ENCODE measurements at places on chromosomes 6 and 20.

DNA sequence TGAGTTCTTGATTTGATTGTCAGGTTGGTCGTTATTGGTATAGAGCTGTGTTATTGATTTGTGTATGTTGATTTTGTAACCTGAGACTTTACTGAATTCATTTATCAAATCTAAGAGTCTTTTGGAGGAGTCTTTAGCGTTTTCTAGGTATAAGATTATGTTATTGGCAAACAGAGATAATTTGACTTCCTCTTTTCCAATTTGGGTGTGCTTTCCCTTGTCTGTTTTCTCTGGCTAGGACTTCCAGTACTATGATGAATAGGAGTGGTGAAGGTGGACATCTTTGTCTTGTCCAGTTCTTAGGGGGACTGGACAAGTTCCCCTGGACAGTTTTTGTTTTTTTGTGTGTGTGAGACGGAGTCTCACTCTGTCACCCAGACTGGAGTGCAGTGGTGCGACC is 17.4 kb downstream of the HLA-DOA start:
- DNase-seq: no peak

GRCh38 chr20:57211908-57212533 is 54.4 kb downstream of the BMP7 start:
- no peak for DNase-seq

GRCh38 chr6:29483186-29483585 is 4.6 kb downstream of the MAS1L start:
- no peak for DNase-seq

GRCh38 chr20:1087311-1087905 is 31.0 kb upstream of the PSMF1 start:
- DNase-seq: peak; percentile 7

DNA sequence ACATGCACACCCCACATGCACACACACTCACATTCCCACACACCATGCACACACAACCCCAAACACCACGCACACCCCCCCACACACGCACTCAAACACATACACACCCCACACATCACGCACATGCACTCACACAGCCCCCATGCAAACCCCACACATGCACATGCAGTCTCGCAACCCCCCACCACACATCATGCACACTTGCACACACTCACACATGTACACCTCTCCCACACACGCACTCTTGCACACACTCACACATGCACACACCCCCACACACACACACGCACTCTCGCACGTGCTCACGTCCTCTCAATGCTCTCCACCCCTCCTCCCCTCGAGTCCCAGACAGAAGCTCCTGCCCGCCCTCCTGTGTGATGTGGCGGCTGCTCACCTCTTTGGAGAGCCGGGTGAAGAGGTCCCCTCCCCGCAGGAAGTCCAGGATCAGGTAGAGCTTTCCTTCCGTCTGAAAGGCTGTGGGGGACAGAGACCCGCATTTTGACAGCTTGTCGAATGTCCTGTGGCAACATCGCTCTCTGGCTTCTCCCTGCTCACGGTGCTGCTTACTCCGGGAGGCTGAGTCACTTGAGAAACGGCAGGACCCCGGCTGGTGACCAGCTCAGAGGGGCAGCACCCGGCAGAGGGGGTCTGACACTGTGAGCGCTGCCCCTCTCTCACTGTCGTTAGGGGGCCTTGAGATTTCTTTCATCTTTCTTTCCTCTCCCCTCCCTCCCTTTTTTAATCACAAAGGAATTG is 78.5 kb downstream of the RAMACL start:
- DNase-seq: no peak

Measured in activated naive CD8-positive, alpha-beta T cell treated with anti-CD3 and anti-CD28 coated beads for 36 hours (primary cell).